ENCODE measurements at places on chromosomes 2 and 18. TPM values are rescaled to one million over a fixed set of nuclear protein-coding genes. Genes with fewer than 3 reads are reported as not detected.

CDK5R2 gene
- polyA plus RNA-seq = 0.46 TPM

LOXHD1 gene
- polyA plus RNA-seq = 0.03 TPM

ANTXR1 gene
- 10.0 TPM for polyA plus RNA-seq

PSD4 gene
- polyA plus RNA-seq = 19.9 TPM

PDE11A gene
- 0.37 TPM for polyA plus RNA-seq

ATRAID gene
- 111 TPM for polyA plus RNA-seq

EML6 gene
- not detected for polyA plus RNA-seq

CCDC148 gene
- not detected for polyA plus RNA-seq

ACADL gene
- polyA plus RNA-seq = 3.3 TPM

OR6B2 gene
- polyA plus RNA-seq = not detected

DNA sequence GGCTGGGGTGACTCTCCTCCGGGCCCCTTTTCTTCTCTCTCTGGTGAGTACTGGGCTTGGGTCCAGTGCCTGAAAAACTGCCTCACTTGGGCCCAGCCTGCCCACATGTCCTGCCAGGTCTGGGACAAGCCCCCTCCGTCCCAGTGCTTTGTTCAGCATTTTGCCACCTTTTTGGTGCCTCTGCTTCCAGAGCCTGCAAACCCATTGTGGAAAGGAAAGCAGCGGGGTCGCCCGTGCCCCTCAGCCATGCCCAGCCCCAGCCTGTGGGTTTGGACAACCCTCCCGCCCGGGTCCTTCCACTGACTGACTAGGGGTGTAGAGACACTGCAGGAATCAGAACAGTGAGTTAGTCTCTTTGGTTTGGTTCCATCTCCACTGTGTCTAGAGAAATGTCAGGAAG is 140.7 kb upstream of the ALKAL2 start:
- no peaks in the 10 kb centered on the region for H3K4me1 ChIP-seq
- H3K36me3 ChIP-seq = no peaks in the 10 kb centered on the region
- no peak for DNase-seq
- H3K4me3 ChIP-seq = no peak overlapping the region
- no peaks in the 10 kb centered on the region for H3K27me3 ChIP-seq
- no peak overlapping the region for H3K27ac ChIP-seq

DNA sequence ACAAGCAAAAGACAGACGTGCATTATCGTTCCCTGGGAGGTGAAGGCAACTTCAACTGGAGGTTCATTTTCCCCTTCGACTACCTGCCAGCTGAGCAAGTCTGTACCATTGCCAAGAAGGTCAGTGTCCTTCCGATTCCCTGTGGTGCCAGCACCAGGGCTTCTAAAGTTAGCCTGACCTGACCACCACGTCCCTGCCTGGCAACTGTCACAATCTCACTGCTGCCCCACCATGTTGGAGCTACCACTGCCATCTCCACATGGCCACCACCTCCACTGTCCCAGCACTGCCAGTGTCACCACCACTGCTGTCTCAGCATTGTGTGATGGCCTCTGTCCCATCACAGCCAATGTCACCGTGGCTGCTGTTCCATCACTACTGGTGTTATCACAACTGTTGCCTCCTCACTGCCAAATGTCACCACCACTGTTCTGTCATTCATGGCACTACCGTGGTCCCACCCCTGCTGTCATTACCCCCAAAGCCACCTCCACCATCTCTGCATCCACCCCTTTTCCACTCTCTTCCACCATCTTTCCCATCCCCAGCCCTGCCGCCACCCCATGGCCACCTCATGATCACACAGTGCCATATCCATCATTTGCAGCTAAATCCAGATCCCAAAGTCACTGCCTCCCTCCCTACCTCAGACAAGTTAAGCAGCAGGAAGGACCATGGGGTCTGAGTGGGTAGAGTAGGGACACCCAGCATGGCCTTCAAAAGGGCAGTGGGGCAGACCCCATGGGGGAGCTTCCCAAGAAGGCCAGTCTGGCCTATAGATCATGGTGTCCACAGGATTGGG is 216.5 kb downstream of the DYSF start:
- H3K27me3 ChIP-seq = no peaks in the 10 kb centered on the region
- no peaks in the 10 kb centered on the region for H3K4me1 ChIP-seq
- DNase-seq = no peak

GRCh38 chr2:205722283-205722918 is 40.1 kb downstream of the NRP2 start:
- no peaks in the 10 kb centered on the region for H3K27me3 ChIP-seq
- no peak overlapping the region for H3K4me3 ChIP-seq
- DNase-seq = no peak
- H3K36me3 ChIP-seq = peaks cover 46% of the 10 kb centered on the region

DNA sequence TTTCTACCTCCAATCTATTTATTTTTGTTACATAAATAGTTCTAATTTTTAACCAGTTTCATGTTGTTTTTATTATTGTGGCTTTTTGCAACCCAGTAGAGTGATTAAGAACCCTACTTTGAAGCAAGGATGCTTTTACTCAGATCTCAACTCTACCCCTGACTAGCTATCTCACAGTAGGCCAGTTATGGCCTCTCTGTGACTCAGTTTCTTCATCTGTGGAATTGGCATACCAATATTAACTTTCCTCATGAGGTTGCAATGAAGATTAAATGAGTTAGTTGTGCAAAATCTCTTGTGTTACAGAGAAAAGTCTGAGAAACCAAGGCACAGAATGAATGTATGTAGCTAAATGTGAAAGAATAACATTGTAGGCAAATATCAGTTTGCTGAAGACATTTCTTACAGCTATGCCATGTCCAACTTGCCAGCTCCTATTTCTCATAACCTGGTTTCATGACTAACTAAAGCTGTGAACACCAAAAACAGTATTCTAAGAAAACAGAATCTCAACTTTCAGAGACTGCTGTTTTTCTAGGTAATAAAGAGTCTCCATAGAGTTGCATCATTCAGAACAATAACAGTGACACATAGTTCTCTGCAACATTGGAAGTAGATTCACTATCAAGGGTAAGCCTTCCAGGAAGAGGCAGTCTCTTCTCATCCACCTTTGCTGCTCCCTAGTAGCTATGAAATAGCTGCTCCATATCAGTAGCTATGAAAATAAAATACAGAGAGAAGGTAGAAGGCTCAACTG is 33.2 kb upstream of the CYTIP start:
- H3K27ac ChIP-seq = no peak overlapping the region
- no peak for DNase-seq
- H3K4me3 ChIP-seq = no peak overlapping the region
- no peaks in the 10 kb centered on the region for H3K4me1 ChIP-seq

DNA sequence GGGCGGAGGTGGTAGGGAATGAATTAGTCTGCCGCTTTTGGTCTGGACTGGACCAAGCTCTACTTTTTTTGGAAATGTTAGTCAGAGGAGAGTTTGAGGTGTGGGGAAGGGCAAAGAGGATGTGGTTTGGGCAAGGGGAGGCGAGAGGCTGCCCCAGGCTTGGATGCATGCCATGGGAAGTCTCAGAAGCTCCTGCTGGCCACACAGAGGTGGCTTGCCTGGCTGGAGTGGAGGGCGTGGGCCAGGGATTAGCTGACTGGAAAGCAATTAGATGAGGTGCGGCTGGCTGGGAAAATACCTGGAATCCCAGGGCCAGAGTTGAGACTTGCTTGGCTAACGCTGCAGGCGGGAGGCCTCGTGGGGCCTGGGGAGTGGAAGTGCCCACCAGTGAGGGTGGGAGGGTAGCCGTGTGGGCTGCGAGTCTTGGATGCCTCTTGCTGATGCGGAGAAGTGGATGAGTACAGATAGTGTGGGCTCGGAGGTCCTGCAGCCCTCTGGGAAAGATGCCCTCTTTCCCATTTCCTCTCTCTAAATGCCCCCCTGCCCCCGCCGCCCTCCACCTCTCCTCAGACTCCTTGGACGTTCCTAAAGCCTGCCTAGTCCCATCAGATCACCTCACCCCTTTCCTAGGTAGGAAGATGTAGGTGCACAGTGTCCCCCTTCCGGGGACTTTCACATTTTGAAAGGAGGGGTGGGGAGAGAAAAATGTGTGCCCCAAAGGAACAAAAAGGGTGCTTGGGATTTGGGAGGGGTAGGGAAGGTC is 117.6 kb downstream of the SMAD7 start:
- H3K36me3 ChIP-seq = no peaks in the 10 kb centered on the region
- H3K27ac ChIP-seq = peak overlapping the region; percentile 3
- no peak overlapping the region for H3K4me3 ChIP-seq
- peaks cover 60% of the 10 kb centered on the region for H3K4me1 ChIP-seq
- no peaks in the 10 kb centered on the region for H3K27me3 ChIP-seq
- DNase-seq = peak; percentile 45

DNA sequence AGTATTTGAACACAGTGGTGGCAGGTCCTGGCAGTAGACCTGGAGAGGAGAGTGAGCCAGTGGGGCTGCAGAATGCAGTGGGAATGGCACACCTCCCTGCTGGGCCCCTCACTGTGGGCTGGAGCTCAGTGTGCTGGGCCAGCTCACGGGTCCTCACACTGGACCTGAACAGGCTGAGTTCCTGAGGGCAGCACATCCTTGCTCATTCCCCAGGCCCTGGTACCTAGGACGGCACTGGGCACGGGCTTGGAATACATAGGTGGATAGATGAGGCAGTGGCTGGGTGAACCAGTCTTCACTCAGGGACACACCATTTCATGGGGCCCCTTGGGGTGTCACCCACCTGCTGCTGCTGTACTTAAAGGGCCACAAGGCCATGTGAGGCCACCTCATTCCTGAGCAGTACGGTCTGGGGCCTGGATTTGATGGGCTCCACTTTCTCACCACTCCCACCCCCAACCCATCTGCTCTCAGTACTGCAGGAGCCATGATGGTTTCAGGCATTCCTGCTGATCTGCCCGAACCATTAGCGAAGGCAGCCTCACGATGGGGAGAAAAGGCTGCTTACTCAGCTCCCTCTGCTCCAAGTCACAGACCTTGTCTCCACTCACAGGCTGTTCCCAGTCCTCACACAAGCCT is 4.2 kb downstream of the TMEM177 start:
- DNase-seq = peak; percentile 19
- no peak overlapping the region for H3K4me3 ChIP-seq
- H3K36me3 ChIP-seq = peaks cover 40% of the 10 kb centered on the region
- H3K4me1 ChIP-seq = peaks cover 9% of the 10 kb centered on the region
- no peak overlapping the region for H3K27ac ChIP-seq

GRCh38 chr2:118091631-118092030 is 3.4 kb downstream of the INSIG2 start:
- peaks cover 16% of the 10 kb centered on the region for H3K4me1 ChIP-seq
- no peak for DNase-seq
- no peaks in the 10 kb centered on the region for H3K27me3 ChIP-seq
- no peak overlapping the region for H3K4me3 ChIP-seq
- H3K36me3 ChIP-seq = peaks cover 3% of the 10 kb centered on the region

- peak overlapping the region; percentile 96 for H3K4me3 ChIP-seq
- peaks cover 52% of the 10 kb centered on the region for H3K4me1 ChIP-seq
Measured at GRCh38 chr2:170930991-170931266, 1.9 kb downstream of the GORASP2 start.

GRCh38 chr2:147739508-147739907 is 105.3 kb upstream of the ACVR2A start:
- no peaks in the 10 kb centered on the region for H3K4me1 ChIP-seq
- no peak overlapping the region for H3K4me3 ChIP-seq
- no peaks in the 10 kb centered on the region for H3K36me3 ChIP-seq
- no peak overlapping the region for H3K27ac ChIP-seq
- DNase-seq = no peak

- peaks cover 86% of the 10 kb centered on the region for H3K36me3 ChIP-seq
- H3K4me1 ChIP-seq = no peaks in the 10 kb centered on the region
- no peak for DNase-seq
- no peak overlapping the region for H3K4me3 ChIP-seq
- H3K27me3 ChIP-seq = no peaks in the 10 kb centered on the region
- H3K27ac ChIP-seq = no peak overlapping the region
Measured at GRCh38 chr2:135132314-135132713, 80.2 kb downstream of the RAB3GAP1 start.

- peaks cover 8% of the 10 kb centered on the region for H3K4me1 ChIP-seq
- H3K4me3 ChIP-seq = no peak overlapping the region
Measured at GRCh38 chr2:234335661-234336228, 161.1 kb downstream of the ARL4C start.

- no peak overlapping the region for H3K27ac ChIP-seq
- no peaks in the 10 kb centered on the region for H3K36me3 ChIP-seq
- H3K27me3 ChIP-seq = peaks cover 52% of the 10 kb centered on the region
- H3K4me1 ChIP-seq = peaks cover 56% of the 10 kb centered on the region
- DNase-seq = no peak
Measured at GRCh38 chr2:199462347-199462955, 4.7 kb upstream of the SATB2 start.

GRCh38 chr18:26082475-26082874 is 7.9 kb downstream of the SS18 start:
- H3K27ac ChIP-seq = no peak overlapping the region
- H3K4me1 ChIP-seq = peaks cover 2% of the 10 kb centered on the region
- no peaks in the 10 kb centered on the region for H3K36me3 ChIP-seq
- no peak overlapping the region for H3K4me3 ChIP-seq
- no peaks in the 10 kb centered on the region for H3K27me3 ChIP-seq
- DNase-seq = no peak

DNA sequence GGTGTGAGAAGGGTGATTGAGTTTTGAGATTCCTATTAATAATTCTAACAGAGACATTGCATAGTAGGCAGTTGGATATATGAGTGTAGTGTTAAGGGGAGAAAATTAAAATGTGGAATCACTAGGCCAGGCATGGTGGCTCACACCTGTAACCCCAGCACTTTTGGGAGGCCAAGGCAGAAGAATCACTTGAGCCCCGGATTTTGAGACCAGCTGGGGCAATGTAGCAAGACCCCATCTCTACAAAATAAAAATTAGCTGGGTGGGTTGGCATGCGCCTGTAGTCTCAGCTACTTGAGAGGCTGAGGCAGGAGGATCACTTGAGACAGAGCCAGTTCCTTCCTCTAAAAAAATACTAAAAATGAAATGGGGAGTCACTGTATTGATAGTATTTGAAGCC is 150.6 kb downstream of the MCFD2 start:
- no peak overlapping the region for H3K27ac ChIP-seq
- no peaks in the 10 kb centered on the region for H3K4me1 ChIP-seq
- DNase-seq = no peak

DNA sequence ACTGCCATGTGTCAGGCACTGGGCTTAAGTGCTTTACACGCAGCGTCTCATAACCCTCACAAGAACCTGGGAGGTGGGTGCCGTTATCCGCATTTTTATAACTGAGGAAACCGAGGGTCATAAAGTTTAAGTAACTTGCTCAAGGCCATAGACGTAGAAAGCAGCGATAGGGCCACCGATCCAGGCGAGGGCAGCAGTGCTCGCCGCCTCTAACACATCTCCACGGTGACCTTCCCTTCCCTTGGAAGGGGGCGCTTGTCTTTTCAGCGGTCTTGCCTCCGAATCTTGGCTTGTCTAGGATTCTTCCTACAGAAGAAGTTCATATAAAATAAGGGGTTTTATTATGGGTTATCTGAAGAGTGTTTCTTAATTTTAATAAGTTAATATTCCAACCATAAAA is 186.6 kb downstream of the GBX2 start:
- H3K36me3 ChIP-seq = no peaks in the 10 kb centered on the region
- H3K27ac ChIP-seq = no peak overlapping the region
- H3K4me3 ChIP-seq = no peak overlapping the region
- no peaks in the 10 kb centered on the region for H3K27me3 ChIP-seq
- H3K4me1 ChIP-seq = no peaks in the 10 kb centered on the region

DNA sequence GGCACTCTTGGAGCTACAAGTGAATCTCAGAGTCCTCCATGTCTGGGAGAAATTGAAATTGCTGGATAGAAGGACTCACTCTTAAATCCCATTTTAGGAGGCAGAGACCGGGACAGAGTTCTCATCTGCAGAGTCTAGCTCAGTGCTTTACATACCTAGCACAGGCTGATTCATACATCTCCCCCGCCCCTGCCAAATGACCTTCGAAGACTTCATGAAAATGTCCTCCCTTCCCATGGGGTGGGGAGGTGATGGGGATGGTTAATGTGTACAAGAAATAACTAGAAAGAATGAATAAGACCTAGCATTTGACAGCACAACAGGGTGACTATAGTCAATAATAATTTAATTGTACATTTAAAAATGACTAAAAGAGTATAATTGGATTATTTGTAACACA is 8.2 kb upstream of the SERPINB5 start:
- no peak overlapping the region for H3K27ac ChIP-seq
- H3K36me3 ChIP-seq = no peaks in the 10 kb centered on the region
- DNase-seq = no peak
